ENCODE measurements at places on chromosomes 6 and 20. TPM values are rescaled to one million over a fixed set of nuclear protein-coding genes. Genes with fewer than 3 reads are reported as not detected.

NDUFAF5 gene
- 60.2 TPM for total RNA-seq

FGD2 gene
- 6.0 TPM for total RNA-seq

MYMX gene
- 0.36 TPM for total RNA-seq

DNA sequence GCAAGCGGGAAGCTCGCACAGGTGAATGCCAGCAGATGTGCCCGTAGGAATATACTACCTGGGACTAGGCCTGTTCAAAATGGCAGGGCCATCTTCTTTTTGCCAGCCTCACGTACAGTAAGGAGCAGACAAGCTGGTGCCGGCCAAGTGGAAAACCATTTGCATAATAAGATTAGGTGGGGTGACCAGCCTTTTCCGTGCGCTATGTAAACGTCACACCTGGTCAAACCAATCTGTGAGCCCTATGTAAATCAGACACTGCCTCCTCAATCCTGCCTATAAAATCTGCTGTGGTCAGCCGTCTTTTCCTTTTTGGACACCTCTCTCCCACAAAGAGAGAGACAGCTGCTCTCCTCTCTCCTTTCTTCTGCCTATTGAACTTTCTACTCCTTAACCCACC, 60.8 kb upstream of the TMEM30A start:
- no peak overlapping the region for H3K4me3 ChIP-seq
- no peak overlapping the region for H3K27ac ChIP-seq
- peaks cover 48% of the 10 kb centered on the region for H3K4me1 ChIP-seq
- peaks cover 13% of the 10 kb centered on the region for H3K36me3 ChIP-seq
- no peak for DNase-seq
- no peaks in the 10 kb centered on the region for H3K27me3 ChIP-seq

- no peak for DNase-seq
- no peak overlapping the region for H3K4me3 ChIP-seq
- no peaks in the 10 kb centered on the region for H3K36me3 ChIP-seq
These were observed 35.8 kb downstream of the FBXO5 start for GRCh38 chr6:152946995-152947394.

- no peak for DNase-seq
- H3K27me3 ChIP-seq, result no peaks in the 10 kb centered on the region
- no peak overlapping the region for H3K27ac ChIP-seq
- H3K4me3 ChIP-seq, result no peak overlapping the region
- H3K4me1 ChIP-seq, result peaks cover 14% of the 10 kb centered on the region
- no peaks in the 10 kb centered on the region for H3K36me3 ChIP-seq
These were observed 178.9 kb upstream of the ARID1B start for GRCh38 chr6:156598071-156598854.

LAMA4 gene
- total RNA-seq, result 103 TPM

TOX2 gene
- total RNA-seq, result 0.30 TPM

CRISP3 gene
- not detected for total RNA-seq

HTR1E gene
- total RNA-seq, result not detected

PNPLA1 gene
- not detected for total RNA-seq

GRCh38 chr6:104589940-104590339, 269.8 kb downstream of the HACE1 start:
- H3K27me3 ChIP-seq, result no peaks in the 10 kb centered on the region
- DNase-seq, result no peak
- no peaks in the 10 kb centered on the region for H3K36me3 ChIP-seq
- no peak overlapping the region for H3K4me3 ChIP-seq
- no peak overlapping the region for H3K27ac ChIP-seq
- H3K4me1 ChIP-seq, result no peaks in the 10 kb centered on the region

TMEM244 gene
- not detected for total RNA-seq

All from left ventricle myocardium inferior (tissue), 1 donor.